Uterus (tissue), 4 donors: ENCODE measurements at places on chromosomes 7 and 10. TPM values are rescaled to one million over a fixed set of nuclear protein-coding genes. Genes with fewer than 3 reads are reported as not detected.

IFIT1B gene
- total RNA-seq, result not detected

SRI gene
- total RNA-seq, result 17.9 TPM

LIPJ gene
- total RNA-seq, result 0.48 TPM

KCND2 gene
- total RNA-seq, result 4.4 TPM

AVL9 gene
- total RNA-seq, result 34.7 TPM

ARMC10 gene
- total RNA-seq, result 50.2 TPM

MNX1 gene
- 0.28 TPM for total RNA-seq

LIPF gene
- total RNA-seq, result not detected

C10orf62 gene
- total RNA-seq, result not detected

SAMD9 gene
- total RNA-seq, result 15.9 TPM

VPS37D gene
- 8.8 TPM for total RNA-seq

INSYN2A gene
- total RNA-seq, result 0.48 TPM
